NCI-H1417 treated with DMSO at 0.1 percent for 48 hours (cell line): ENCODE measurements at places on chromosomes 3 and 15.

GRCh38 chr3:154552338-154552737, 122.3 kb upstream of the GPR149 start:
- DNase-seq: no peak

DNA sequence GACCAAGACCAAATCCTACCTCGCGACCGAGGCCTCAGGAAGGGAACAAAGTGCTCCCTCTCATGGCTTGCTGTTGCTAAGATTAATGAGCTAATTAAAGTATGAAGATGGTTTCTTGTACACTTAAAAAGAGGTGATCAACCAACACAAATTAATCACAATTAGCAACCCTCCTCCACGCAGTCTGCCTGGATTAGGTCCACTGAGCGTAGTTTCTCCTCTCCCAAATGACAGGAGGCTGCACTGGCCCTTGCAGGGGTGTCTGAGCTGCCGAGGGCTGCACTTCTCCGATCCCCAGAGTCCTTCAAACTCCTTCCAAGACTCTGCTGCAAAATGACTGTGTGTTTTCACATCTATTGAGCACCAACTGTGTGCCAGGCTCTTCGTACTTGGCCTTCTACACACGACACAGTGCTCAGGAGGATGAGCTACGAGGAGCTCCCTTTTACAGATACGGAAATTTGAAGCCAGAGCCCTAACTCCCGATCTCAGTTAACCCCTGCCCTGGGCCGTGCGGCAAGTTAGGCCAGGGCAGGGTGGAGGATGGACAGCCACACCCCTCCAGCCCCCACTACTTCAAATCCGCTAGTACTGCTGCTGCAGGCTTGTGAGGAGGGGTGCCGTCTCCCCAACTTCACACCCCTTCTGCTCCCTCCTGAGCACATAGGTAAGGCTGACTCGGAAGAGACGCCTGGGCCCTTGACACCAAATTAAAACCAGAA, 101.0 kb upstream of the LINGO1 start:
- no peak for DNase-seq

- DNase-seq: no peak
Measured at GRCh38 chr3:36893137-36893557, 51.7 kb downstream of the TRANK1 start.

- DNase-seq: no peak
Measured at GRCh38 chr15:84894736-84895425, 10.4 kb downstream of the SLC28A1 start.

DNA sequence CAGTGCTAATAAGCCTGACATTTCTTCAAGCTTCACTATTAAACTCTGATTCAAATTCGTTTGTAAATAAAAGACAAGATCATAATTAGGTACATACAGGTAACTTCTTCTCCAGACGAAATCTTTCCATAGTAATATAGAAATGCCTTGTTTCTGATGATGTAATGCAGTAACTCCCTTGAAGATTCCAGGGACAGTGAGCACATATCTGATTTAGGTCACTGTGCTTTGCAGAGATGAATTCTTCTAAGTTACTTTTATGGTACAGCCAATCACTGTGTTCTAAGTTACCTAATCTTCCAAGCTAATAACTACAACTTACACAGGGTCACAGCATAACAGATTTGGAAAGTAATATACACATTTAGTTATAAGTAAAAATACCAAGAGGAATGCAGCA, 27.6 kb downstream of the SLC4A7 start:
- DNase-seq: no peak

DNA sequence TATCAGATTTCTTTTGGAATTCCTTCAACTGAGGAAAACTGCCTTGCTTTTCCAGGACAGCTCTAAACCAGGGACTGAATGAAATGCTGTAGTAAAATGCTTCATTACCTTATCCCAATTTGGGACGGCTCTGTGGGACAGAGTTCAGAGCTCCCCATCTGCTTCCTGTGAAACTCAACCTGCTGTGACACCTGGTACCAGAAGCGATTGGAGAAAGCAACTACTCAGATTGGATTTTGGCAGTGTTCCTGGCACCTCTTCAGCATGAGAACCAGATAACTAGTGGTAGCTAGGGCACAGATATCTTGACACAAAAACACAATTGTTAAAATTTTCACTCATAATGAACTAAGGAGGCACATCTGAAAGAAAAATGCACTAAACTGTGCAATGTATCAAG, 539.1 kb downstream of the SI start:
- no peak for DNase-seq

- no peak for DNase-seq
Measured at GRCh38 chr15:29849218-29849617, 26.9 kb upstream of the TJP1 start.
